Panc1 (cell line): ENCODE measurements at places on chromosomes 5 and 9.

DNA sequence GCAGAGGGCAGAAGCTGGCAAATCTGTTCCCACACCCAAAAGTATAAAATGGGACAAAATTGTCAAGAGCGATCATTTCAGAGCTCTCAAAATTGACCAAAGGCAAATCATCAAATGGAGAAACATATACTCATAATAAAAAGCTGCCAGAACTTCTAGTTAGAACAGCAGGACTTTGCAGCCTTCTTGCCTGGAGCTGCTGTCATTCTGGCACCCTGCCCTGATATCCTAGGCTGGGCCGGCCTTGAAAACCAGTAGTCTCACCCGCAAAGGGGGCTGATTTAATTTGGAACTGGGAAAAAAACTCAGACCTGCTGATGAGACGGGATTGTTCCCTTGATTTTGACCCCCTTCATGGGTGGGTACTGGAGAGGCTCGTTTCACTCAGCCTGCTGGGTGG, 18.5 kb downstream of the OR2V1 start:
- no peak for DNase-seq

- DNase-seq = no peak
Observed at GRCh38 chr9:16704116-16705110, 166.1 kb downstream of the BNC2 start.

DNA sequence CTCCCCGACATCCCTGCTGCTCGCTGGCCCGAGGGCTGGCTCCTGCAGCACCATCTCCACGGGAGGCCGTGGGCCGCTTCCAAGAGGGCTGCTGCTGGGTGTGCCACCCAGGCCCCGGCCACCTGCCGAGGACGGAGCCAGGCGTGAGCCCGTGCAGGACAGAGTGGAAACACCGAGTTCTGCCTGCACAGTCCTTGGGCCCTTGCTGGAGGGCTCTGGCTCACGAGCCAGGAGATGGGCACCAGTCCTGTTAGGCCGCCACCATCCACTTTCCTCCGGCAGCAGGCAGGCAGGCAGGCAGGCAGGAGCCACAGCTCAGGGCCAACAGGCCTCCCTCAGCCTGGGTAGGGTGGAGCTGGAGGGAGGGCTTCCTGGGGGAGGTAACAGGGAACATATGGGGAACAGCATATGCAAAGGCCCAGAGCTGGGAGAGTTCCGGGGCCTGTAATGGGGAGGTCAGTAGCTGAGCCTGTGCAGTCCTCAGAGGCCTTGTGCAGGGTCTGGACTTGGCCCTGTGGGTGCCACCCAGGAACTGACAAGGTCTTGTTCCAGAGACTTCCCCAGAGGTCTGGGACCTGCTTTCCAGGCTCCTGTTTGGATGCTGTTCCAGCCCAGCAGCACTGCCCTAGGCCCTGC, 31.9 kb downstream of the RXRA start:
- no peak for DNase-seq

GRCh38 chr5:169627551-169627950, 9.5 kb upstream of the DOCK2 start:
- DNase-seq = no peak

DNA sequence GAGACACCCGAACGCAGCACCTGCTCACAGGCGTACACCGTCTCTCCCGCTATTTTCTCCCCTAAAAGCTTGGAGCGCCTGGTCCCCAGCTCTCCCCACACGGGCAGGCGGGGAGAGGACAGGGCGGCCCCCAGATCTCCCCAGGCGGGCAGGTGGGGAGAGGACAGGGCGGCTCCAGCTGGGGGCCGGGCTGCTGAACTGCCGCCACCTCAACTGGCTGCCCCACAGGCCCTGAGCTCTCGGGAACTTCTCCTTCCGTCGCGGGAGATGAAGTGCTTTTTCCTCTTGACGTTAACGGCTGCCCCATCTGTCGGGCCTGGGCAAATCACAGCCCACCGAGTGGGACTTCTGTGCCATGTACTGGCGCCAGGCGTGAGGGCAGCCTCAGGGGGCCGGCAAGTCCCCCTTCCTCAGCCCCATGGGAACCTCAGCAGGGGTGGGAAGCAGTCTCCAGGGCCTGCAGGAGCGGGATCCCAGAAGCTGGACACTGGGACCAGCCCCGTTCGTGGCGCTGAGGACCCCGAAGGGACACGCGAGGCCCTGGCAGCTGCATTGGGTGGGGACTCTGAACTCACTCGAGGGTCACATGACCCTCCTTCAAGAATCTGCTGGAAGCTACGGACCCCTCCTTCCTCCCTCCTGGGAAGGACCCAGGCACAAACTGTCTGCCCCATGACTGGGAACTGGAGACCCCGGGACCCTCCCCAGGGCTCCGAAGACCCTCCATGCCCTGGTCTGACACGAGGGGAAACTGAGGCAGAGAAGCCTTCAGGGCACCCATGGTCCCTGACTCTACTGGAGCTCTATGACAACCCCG, 5.7 kb upstream of the EGFL7 start:
- DNase-seq = no peak

GRCh38 chr5:6439588-6440550, 8.8 kb upstream of the UBE2QL1 start:
- no peak for DNase-seq

DNA sequence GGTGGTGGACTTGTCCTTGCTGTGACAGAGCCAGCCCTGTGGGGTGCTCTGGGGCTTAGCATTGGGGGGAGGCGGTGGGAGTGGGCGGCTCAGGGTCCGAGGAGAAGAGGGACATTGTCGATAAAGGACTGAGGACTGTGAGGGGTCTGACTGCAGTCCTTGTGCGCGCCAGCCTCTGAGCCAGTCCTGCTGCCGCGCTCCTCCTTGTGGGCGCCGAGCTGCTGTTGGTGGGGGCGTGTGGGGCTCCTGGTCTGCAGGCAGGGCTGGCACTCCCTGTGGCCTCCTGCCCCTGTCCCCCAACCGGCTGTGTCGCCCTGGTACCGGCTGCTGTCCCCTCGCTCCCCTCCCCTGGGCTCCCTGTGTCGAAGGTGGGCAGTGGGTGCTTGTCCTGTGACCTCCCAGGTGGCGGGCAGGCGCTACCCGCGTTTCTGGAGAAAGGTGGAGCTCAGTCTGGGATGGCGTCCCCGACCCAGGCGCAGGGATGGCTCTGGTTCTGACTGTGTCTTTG, 6.9 kb downstream of the RNU6ATAC start:
- DNase-seq = no peak

DNA sequence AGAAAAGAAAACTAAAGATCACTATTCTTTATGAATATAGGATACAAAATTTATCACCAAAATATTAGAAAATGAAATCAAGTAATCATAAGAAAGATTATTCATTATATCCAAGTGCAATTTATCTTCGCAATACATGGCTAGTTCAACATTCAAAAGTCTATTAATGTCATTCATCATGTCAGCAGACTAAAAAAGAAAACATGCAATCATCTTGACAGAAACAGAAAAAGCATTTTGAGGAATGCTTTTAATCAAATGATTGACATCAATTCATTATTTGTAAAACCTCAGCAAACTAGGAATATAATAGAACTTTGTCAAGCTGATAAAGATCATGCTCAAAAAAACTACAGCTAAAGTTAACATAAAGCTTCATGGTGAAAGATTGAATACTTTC, 40.7 kb downstream of the ATPSCKMT start:
- DNase-seq = no peak

DNA sequence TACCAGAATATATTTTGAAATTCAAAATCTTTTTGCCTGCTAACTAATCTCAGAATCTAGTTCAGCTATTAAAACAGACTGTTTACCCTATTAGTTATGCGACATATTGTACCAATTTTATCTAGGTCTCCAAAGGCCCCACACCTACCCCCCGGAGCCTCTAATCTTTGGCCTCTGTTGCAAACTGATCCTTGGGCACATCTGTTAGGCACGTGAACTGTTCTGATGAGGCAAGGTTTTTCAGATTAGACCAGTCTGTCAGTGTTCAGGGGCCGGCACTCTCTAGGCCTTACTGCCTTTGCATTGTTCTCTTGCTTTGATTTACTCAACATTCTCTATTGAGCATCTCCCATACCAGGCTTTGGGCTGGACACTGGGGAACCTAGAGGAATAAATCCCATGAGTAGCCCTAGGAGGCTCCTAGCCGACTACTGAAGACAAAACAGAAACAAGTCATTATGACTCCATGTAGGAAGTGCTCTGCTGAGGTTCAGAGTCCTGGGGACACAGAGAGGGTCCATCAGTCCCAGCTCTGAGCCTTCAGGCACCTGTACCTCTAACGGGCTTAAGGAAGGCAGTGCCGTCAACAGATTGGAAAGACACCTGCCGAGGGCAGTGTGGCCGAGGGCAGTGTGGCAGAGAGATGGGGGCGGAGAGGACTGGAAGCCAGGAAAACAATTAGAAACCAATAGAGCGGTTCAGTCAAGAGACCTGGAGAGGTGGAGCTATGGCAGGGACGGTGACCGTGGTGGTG, 245.1 kb downstream of the AOPEP start:
- DNase-seq = no peak

GRCh38 chr9:129131300-129132145, 20.3 kb downstream of the PTPA start:
- no peak for DNase-seq

- no peak for DNase-seq
Observed at GRCh38 chr5:178121391-178122276, 8.3 kb downstream of the N4BP3 start.

- DNase-seq = no peak
Observed at GRCh38 chr9:118121361-118121760, 417.2 kb downstream of the TLR4 start.

- no peak for DNase-seq
Observed at GRCh38 chr9:137064027-137064879, 6.1 kb downstream of the SAPCD2 start.

GRCh38 chr5:27592231-27592630, 553.8 kb upstream of the CDH9 start:
- DNase-seq = no peak

- no peak for DNase-seq
Observed at GRCh38 chr5:179270581-179271427, 74.5 kb downstream of the ADAMTS2 start.

DNA sequence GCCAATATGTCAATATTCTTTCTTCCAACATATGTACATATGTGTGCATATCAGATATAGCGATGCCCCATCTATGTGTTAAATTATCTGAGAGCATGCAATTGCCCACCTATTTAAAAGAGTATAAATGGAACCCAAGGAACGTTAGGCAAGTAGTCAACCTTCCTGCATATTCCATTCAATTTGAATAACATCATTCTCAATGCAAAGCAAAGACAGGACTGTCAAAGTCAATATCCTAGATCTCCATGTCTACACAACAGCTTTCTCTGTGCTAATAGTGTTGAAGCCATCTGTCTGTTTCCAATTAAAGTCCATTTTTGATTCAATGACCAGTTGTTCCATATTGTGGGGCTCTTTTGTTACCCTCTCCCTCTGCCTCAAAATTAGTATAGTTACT, 85.3 kb upstream of the COX7C start:
- DNase-seq = no peak

DNA sequence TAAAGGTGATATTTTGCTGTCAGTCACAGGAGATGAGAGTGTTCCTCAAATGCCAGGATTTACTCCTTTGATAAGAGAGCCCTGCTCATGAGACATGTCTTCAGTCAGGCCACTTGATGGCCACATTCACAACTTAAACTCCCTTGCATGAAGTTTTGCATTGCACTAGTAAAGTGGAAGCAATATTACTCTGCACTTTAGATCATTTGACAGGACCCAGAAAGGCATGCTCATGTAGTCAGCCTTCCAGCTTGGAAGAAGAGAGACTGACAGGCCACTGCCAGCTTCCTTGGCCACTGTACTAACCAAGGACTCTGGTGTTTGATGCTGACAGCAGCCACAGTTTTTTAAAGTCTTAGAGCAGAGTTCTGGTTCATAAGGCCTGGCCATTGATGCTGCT, 42.6 kb downstream of the NPR3 start:
- peak; percentile 28 for DNase-seq

- no peak for DNase-seq
Observed at GRCh38 chr5:1793301-1793740, 6.3 kb downstream of the MRPL36 start.

DNA sequence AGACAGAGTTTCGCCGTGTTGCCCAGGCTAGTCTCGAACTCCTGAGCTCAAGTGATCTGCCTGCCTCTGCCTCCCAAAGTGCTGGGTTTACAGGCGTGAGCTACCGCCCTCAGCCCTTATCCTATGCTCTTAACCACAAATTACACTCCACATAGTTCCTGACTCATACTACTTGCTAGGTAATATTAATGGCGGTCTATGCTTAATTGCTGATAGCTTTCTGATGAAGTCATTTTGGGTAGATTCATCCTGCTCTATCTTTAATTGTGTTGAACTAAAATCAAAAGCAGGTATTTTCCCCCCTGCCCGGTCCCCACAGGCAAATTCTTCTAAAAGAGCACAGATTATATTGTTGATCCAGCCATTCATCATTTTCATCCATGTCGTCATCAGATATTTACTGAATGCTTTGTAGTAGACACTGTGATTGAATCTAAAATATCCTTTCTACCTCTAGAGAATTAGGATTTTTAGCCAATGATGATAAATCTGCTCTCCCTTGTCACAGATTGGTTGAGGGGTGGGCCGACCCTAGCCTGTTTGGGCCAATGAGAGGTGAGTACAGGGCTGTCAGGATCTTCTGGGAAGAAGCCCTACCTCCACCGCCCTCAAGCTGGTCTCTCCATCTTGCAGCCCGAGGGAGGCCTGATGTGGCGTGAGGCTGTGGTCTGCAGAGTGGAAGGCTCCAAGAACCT, 144.8 kb downstream of the NR3C1 start:
- DNase-seq = no peak
